Muscle of leg (tissue), 16 donors: ENCODE measurements at places on chromosomes 3 and 15. TPM values are rescaled to one million over a fixed set of nuclear protein-coding genes. Genes with fewer than 3 reads are reported as not detected.

Gene RBP2
- polyA plus RNA-seq, result 81.1 TPM

Gene LTK
- 12.1 TPM for polyA plus RNA-seq

Gene DNAJC13
- 29.9 TPM for polyA plus RNA-seq

Gene PLSCR2
- not detected for polyA plus RNA-seq
